Cerebellar nuclear complex (tissue), 1 donor: ENCODE measurements at places on chromosomes 2 and 18.

GRCh38 chr2:230643576-230644291 is 68.9 kb upstream of the CAB39 start:
- DNase-seq, result no peak

DNA sequence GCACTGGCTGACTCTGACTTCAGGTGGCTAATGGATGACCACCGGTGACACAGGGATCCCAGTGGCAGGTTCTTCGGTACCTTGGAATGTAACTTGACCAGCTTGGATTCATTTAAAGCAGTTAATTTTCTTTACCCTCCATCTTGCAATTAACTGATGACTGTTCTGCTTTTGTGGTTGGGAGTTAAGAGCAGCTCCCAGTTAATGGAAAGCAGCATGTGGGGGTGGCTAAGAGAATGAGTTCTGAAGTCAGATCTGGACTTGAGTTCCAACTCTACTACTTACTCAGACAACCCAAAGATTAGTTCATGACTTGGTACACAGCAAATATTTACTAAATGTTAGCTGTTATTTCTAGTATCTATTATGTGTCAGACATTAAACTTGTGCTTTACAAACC is 58.5 kb downstream of the FAM228A start:
- no peak for DNase-seq

DNA sequence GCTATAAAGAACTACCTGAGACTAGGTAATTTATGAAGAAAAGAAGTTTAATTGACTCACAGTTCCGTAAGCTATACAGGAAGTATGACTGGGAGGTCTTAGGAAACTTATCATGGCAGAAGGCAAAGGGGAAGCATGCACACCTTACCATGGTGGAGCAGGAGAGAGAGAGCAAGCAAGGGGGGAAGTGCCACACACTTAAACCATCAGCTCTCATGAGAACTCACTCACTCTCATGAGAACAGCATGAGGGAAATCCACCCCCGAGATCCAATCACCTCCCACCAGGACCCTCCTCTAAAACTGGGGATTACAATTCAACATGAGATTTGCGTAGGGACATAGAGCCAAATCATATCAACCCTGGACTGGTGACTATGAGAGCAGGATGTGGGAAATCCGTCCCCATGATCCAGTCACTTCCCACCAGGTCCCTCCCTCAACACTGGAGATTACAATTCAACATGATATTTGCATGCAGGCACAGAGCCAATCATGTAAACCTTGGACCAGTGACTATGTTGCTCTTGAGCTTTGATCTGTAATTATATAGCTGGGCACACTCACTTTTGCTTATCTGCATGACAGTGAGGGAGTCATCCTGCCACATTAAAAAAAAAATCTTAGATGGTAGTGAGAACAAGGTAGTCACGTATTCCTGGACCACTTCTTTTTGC is 12.9 kb downstream of the ADAM23 start:
- DNase-seq, result no peak

GRCh38 chr2:172600557-172601008 is 44.7 kb downstream of the PDK1 start:
- no peak for DNase-seq

- DNase-seq, result no peak
Observed at GRCh38 chr18:10033016-10033399, 119.2 kb downstream of the VAPA start.

GRCh38 chr2:193808877-193809276 is 1614.1 kb upstream of the TMEFF2 start:
- no peak for DNase-seq

DNA sequence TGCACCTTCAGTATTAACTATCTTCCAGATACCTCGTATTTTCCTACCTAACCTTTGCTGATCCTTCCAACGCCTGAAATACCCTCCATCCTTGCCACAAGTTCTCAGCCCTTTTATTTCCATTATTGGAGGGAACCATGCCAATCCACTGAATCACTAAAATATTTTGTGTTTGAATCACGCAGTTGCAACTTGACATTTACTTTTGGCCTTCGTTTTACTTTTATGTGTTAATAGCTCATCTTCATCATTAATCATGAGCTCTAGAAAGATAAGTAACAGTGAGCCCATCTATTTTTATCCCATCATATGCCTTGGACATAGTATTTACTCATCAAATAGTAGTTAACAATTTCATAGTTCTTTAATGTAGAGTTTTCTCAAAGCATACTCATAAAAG is 463.2 kb downstream of the THSD7B start:
- no peak for DNase-seq

GRCh38 chr18:29157057-29157780 is 980.3 kb upstream of the CDH2 start:
- no peak for DNase-seq

DNA sequence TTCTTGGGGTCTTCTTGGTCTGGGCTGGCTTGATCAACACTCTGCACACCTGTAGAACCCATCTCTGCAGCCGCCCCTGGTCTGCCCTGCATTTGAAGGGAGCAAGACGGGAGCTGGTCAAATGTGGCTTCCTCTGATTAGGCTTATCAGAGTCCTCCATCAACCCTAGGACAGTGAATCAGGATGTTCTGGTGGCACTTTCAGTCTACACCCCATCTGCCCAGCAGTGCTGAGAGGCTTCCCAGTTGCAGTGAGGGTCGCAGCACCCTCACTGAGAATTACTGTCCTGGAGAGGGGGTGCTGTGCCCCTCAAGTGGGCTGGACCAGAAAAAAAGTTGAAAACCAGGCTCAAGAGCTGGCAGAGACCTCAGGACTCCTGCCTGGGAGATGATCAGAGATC is 152.9 kb downstream of the DYSF start:
- DNase-seq, result no peak

GRCh38 chr2:23028106-23028505 is 356.9 kb upstream of the KLHL29 start:
- no peak for DNase-seq

GRCh38 chr18:79326413-79327198 is 69.1 kb upstream of the NFATC1 start:
- no peak for DNase-seq

GRCh38 chr2:127128445-127128904 is 21.5 kb upstream of the BIN1 start:
- DNase-seq, result no peak

DNA sequence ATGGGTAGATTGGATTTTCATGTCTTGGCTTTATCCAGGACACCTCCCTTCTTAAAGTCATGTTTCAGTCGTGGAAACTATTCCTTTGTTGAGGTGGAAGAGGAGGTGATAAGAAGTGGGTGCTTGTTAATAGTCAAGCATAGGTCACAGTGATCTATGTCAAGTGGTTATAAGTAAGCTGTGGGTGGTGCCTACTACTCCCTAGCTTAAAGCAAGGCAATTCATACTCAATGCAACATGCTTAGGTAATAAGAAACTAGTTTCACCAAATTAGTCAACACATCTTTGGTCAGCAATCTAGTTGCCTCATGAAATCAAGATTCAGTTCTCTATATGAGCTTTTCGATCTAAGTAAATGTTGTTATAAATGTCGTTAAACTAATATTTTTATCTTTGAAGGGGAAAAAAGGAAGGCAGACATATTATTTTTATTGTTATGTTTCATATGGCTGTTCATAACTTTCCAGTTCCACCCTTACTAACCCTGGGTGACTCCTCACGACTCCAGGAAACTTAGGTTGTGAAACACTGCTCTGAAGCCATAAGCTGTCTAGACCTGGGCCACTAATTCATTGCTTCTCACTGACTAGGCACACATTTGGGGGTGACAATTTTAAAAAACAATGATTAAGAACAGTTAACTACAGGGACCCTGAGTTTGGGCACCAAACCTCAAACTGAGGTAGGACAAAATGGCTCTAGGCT is 5.8 kb upstream of the ABCB11 start:
- no peak for DNase-seq
